Motor neuron (in vitro differentiated cells): ENCODE measurements at places on chromosomes 5 and 9. TPM values are rescaled to one million over a fixed set of nuclear protein-coding genes. Genes with fewer than 3 reads are reported as not detected.
A peak's percentile ranks its signal among the peaks of the same experiment; 100 is the strongest.

GRCh38 chr5:177089825-177090641 lies 3.3 kb downstream of the FGFR4 start:
- ATAC-seq, result no peak

- ATAC-seq, result no peak
Measured at GRCh38 chr5:3153226-3153858, 401.9 kb upstream of the IRX2 start.

DNA sequence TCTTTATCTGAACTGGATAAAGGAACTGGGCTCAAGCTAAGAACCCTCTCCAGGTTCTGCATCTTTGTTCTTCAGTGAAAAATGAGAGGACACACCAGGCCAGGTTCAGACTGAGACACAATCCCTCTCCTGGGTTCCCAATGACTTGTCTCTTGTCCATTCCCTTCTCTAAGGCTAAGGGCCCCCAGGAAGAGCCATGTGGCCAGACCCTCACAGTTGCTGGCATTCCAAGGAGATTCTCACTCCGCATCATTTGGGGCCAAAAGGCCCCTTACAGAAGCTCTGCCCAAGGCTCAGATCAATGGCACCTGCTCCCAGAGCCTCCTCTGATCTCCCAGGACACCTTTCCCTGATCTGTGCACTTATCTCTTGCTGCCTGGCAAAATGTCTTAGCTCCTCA lies 4.9 kb downstream of the IL4 start:
- no peak for ATAC-seq

- ATAC-seq, result no peak
Measured at GRCh38 chr5:139705191-139705590, 57.0 kb downstream of the CXXC5 start.

GRCh38 chr5:168187614-168188013 lies 103.8 kb upstream of the WWC1 start:
- peak; percentile 71 for ATAC-seq

DNA sequence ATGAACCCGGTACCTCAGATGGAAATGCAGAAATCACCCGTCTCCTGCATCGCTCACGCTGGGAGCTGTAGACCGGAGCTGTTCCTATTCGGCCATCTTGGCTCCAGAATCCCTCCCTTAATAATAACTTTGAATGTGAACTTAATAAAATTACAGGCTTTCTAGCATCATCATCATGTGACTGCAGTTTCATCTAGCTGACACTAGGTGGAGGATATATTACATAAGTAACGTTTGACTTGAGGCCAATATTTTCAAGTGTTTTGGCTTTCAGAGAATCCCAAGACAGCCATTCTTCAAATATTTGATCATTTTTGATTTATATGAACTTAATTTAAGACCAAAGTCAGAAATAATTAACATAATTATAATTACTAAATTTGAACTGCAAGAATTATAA lies 474.9 kb upstream of the CDH10 start:
- no peak for ATAC-seq

- ATAC-seq, result no peak
Measured at GRCh38 chr9:26893030-26893676, 551 bp upstream of the CAAP1 start.

DNA sequence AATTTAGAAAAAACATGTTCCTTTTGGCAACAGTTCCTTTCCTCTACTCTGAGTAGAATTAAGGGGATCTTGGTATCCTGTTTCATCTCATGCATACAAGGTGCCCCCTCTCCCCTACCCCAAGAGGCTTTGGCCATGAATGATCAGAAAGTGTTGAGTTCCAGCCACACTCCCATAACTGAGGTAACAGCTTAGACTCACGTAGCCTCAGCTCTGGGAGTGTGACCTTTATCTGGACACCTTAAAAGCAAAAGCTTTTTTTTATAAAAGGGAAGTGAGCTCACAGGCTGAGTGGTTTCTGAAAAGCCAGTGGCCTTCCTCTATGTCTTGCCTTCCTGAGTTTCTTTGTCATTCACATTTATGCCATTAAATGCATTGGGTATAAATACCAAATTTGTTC lies 900 bp upstream of the HAVCR2 start:
- ATAC-seq, result no peak

- ATAC-seq, result peak; percentile 85
Measured at GRCh38 chr9:734831-735511, 106.5 kb upstream of the DMRT1 start.

DNA sequence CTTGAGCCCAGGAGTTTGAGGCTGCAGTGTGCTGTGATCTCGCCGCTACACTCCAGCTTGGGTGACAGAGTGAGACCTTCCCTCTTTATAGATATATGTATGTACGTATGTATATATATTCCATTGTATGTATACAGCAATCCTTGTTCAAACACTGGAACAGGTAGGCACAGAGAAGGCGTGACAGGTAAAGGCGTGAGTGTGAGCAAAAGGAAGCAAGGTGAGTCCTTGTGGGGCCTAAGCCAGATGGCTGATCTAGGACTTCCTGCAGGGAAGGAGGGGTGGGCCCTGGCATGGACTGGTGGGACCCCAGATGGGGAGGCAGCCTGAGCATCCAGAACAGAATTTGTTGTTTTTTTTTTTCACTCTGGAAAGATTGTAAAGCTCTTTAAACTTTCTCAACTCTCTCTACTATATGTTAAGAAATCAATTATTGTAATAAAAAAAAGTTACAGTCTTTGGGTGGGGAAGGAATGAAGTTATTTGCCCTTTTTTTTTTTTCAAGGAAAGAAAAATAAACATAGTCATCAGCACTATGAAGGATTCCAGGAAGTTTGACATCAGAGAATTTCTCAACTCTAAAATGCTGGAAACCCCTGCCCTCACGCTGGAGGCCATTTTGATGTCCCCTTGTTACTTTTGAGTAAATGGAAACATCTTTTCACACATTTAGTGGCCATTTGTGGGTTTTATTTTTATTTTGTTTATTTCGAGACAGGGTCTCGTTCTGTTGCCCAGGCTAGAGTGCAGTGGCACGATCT lies 38.9 kb upstream of the STXBP1 start:
- no peak for ATAC-seq

DNA sequence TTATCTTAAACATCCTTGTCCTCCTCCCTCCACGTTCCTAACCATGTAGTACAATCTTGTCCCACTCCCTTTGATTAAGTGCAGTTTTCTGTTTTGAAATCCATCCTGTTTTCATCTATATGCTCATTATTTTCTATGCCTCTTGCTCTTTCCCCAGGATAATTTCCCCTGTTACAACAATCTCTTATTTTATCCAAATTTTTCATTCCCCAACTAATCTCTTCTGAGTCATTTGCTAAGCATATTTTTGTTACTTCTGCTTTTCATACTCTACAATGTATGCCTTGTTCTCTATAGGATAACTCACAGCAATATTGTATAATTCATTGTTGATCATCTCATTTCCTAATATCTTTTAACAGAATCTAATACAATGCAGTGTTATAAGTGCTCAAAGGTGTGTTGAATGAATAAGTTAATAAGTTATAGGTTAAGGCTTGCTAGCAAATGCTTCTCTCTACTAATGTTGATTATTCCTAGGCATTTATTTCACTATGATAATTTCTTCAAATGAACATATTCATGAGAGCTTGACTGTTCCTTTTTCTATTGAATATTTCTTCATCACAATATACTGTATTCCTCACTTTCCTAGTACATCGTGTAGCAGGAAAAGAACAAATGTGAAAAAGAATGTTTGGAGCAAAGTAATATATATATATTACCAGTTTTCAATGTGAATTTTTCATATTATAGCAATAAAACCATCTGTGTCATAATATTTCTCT lies 1.5 kb downstream of the OMD start:
- no peak for ATAC-seq

- ATAC-seq, result no peak
Measured at GRCh38 chr5:58456026-58456425, 3.9 kb downstream of the PLK2 start.

GRCh38 chr9:109828254-109828653 lies 48.3 kb downstream of the PALM2AKAP2 start:
- no peak for ATAC-seq

DNA sequence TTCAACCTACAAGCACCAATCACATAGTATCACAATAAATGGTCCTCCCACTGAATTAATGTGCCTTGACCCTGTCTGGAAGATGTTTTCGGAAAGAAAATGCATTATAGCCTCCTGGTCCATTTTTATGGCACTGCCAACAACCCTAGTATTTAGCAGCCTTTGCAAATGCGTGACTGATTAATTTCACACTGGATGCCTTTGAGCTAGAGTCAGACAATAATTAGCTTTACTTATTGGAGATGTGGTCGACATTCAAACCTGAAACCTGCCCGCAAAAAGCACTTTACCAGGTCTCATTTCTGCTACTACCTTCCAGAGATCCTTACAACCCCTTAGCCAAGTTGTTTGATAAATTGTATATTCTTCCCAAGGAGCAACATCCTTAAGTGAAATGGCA lies 119.3 kb upstream of the DPYSL3 start:
- no peak for ATAC-seq

- ATAC-seq, result no peak
Measured at GRCh38 chr9:27719711-27720110, 146.4 kb upstream of the C9orf72 start.

- no peak for ATAC-seq
Measured at GRCh38 chr5:138441221-138441620, 2.4 kb downstream of the REEP2 start.

- ATAC-seq, result no peak
Measured at GRCh38 chr5:84344788-84345187, 39.9 kb downstream of the EDIL3 start.

- no peak for ATAC-seq
Measured at GRCh38 chr9:31210978-31211570, 1173.4 kb upstream of the ACO1 start.

DNA sequence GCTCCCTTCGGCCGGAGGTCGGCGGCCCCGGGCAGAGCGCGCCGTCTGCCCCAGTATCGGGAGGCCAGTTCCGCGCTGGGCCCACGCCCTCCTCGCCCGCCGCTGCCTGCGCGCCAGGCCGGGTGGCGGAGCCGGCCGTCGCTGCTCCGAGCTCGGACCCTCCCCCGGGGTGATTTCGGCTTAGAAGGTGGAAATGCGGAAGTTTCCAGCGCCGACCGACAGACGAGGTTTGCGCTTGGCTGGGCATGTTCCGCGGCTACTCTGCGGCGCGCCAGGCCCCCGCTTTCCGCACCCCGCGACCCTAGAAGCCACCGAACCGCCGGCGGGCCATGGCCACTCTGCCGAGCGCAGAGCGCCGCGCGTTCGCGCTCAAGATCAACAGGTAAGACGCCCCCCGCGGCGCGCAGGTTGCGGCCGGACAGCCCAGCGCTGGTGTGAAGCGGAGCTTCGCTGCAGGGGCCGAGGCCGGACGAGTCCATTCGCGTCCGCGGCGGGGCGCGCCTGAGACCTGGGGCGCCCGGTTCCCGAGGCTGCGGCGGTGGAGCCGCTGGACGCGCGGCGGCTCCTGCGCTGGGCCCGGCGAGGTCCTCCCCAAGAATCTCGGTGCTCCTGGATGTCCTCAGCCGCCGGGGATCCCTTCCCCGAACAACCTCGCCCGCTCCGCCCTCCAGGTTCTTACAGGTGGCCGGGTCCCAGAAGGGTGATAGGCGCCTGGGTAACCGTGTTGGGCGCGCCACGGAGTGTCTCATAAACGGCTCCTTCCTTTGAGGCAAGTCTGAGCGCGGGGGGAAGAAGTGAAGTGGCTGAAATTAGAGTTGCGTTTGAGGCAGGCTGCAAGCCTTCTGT lies at the start of gene DOCK8:
TSS of gene DOCK8 (plus strand) at position 218 of the 846 bp plus-strand sequence. CDS start at position 330, 112 bp downstream.
- peak; percentile 76 for ATAC-seq

DNA sequence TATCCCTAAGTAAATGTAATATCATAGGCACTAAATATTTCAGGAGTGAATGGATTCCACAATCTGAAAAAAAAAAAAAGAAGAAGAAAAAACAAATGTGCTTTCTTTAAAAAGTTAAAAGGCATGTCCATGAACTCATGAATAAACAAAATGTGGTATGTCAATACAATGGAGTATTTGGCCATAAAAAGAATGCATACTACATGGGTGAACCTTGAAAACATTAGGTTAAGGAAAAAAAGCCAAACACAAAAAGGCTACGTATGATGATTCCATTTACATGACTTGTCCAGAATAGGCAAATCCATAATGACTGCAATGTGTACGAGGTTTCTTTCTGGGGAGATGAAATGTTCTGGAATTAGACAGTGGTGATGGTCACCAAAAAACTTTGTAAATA lies 45.3 kb downstream of the FNIP1 start:
- no peak for ATAC-seq

GRCh38 chr9:89536600-89536999 lies 38.7 kb upstream of the SEMA4D start:
- ATAC-seq, result no peak

DNA sequence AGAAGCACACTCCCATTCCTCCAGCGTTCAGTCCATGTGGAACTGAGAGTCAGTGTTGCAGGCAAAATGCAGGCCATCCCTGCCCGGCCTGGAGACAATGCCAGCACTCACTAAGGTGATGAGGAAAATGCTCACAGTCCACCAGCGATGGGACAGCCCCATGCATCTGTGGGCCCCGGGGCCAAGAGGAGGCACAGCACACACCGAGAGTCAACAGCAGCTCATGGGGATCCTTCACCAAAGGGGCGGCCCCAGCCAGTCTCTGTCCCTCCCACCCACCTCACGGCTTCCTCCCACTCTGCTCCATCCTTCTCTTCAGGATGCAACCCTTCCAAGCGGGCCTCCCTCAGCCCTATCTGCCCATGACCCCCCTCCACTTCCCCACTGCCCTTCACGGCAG lies 6.2 kb downstream of the SEMA4D start:
- ATAC-seq, result no peak

- ATAC-seq, result no peak
Measured at GRCh38 chr5:58019614-58020013, 440.3 kb downstream of the PLK2 start.

DNA sequence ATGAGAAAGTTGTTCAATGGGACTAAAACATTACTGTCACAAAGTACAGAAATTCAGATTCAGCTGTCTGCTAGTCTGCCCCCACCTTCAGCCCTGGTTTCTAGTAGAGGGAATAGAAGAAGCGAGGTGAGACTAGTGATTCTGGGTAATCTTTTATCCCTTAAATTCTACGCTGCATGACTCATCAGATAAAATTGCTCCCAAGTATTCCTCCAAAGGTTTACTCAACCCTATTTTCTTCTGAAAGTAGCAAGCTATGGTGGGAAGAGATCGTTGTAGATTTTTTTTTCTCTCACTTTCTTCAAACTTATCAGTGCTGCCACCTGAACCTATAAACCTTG lies 318.9 kb upstream of the RIOK2 start:
- no peak for ATAC-seq

The PRDM9 gene
- 0.05 TPM in 2 replicates for total RNA-seq

The LHX6 gene
- 0.63 and 2.7 TPM in 2 replicates for total RNA-seq

The GARNL3 gene
- 15.1 and 17.0 TPM in 2 replicates for total RNA-seq

The SOHLH1 gene
- total RNA-seq, result 0.09 TPM in 1 of 2 replicates, not detected in the other

The GRM6 gene
- total RNA-seq, result 0.49 and 0.66 TPM in 2 replicates

The GPX8 gene
- total RNA-seq, result 55.2 and 56.2 TPM in 2 replicates

The TAL2 gene
- total RNA-seq, result 0.93 TPM in 1 of 2 replicates, not detected in the other

The RBM18 gene
- total RNA-seq, result 15.9 and 17.6 TPM in 2 replicates
